ENCODE measurements at places on chromosomes 5 and 9.

DNA sequence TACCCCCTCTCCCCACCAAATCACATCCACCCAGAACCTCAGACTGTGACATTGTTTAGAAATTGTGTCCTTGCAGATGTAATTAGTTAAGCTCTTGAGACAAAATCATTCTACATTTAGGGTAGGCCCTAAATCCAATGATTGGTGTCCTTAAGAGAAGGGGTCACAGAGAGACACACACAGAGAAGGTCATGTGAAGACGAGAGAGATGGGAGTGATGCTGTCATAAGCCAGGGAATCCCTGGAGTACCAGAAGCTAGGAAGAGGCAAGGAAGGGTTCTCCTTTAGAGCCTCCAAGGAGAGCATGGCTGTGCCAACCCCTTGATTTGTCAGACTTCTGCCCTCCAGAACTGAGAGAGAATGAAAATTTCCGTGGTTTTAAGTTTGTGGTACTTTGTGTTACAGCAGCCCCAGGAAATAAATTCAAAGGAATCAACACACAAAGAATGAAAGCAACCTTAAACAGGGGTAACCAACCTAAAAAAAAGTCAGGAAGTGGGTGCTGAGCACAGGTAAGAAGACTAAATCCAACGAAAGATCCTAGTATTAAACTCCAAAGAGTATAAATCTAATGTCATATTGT, 33.6 kb downstream of the TIMD4 start:
- no peak for DNase-seq

DNA sequence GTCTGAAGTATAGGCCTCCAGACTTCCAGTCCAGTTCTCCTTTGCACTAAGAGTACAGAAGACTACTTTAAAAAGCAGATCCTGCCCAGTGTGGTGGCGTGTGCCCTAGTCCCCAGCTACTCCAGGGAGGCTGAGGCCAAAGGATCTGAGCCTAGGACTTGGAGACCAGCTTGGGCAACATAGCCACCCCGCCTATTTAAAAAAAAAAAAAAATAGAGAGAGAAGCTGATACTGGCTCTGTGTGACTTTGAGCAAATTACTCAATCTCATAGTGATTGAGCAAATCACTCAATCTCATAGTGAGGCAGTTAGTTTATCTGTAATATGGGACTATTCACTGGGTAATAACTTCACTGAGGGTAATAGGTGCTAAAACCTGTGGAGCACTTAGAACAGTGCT, 43.6 kb upstream of the KDM4C start:
- no peak for DNase-seq

GRCh38 chr5:129771058-129771838, 23.4 kb downstream of the MINAR2 start:
- peak; percentile 40 for DNase-seq

GRCh38 chr9:89021154-89021803, 30.0 kb downstream of the S1PR3 start:
- no peak for DNase-seq

GRCh38 chr5:98443881-98444280, 329.6 kb upstream of the RGMB start:
- DNase-seq, result no peak

DNA sequence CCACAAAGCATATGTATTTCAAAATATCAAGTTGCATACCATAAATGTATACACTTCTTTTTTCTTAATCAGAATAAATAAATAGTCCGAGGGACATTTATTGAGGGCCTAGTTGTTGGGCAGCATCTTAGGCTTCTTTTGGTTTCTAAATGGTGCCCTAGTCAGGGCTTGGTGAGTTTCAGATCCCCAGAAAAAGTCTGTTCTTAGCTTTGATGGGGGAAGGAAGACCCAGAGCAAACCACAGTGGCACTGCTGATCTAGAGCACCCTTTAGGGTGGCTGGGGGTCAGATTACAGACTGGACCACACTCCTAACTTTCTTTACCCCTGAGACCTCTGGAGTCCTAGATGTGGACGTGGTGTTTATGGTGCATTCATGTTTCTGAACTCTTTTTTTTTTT, 97.8 kb downstream of the C9orf152 start:
- no peak for DNase-seq

GRCh38 chr5:174307031-174307408, 261.5 kb downstream of the NSG2 start:
- no peak for DNase-seq

DNA sequence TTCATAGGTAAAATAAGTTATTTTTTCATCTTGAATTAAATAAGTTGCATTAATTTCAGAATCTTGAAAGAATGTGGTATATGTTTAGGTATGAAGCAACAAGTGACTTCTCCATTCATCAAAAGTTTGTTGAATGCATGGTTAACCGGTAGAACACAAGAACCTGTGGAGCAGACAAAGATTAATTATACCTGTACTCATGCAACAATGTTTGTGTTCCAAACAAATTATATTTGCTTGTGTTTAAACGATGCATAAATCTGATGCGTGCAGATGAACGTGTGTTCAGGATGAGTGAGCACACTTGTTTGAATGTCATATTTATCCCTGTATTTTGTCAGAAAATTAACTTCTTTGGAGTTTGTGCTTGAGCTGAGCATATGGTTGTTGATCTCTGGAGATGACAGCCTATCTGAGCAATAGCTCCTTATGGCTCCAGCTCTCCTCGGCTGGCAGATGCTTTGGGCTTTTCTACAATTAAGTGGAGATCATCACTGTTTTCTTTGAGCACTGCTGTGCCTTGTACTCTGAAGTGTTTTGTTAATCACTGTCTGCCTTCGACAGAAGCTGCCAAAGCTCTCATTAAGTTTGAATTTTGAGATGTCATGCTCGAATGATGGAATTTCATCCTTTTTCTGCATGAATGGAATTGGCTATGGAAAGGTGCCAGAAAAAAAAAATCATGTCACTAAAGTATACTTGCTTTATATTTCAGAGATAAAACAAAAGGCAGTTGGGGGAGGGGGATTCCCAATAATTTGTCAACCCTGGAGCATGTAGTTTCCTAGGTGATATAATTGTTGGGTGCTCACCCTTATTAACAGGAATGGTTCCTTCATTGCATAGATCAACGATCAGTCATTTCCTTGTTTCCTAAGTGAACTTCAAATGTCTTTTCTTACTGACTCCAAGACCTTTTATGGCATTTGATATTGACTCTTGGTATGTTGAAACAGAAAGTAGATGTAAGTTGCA, 502.5 kb upstream of the ARRDC3 start:
- no peak for DNase-seq

GRCh38 chr5:139844472-139845145, 49.0 kb downstream of the PSD2 start:
- peak; percentile 71 for DNase-seq
